ENCODE measurements at places on chromosomes 11 and 22.

DNA sequence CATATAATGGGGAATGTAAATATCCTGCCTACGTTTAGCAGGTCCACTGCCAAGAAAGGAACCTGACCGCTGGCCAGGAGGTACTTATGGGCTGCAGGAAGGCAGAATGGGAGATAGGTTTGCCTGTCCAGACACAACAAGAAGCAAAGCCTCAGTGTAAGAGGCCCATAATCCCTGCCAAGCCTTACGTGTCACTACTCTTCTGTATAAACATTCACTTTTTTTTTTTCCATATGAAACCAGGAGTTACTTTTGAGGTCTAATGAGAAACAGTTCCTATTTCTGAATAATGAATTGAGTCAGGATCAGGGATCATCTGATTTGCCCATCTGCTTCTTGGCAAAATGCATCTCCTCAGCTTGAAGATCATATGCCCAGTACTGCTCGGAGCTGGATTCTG is 230.2 kb downstream of the NTM start:
- no peak for DNase-seq

- no peak for DNase-seq
Measured at GRCh38 chr11:121555121-121555520, 102.4 kb upstream of the SORL1-AS1 start.

GRCh38 chr11:64119700-64120099 is 46.2 kb downstream of the MACROD1 start:
- DNase-seq = no peak

GRCh38 chr11:75597636-75598035 is 35.6 kb downstream of the SERPINH1 start:
- peak; percentile 50 for DNase-seq

GRCh38 chr11:127993281-127993680 is 594.1 kb downstream of the ETS1 start:
- no peak for DNase-seq

- DNase-seq = peak; percentile 71
Measured at GRCh38 chr11:87878373-87878825, 296.8 kb downstream of the RAB38 start.

- no peak for DNase-seq
Measured at GRCh38 chr11:105367129-105367528, 227.6 kb upstream of the CARD18 start.

- DNase-seq = no peak
Measured at GRCh38 chr11:55966391-55966790, 3.4 kb downstream of the OR10AG1 start.

- DNase-seq = no peak
Measured at GRCh38 chr22:38955250-38955905, 2.0 kb upstream of the APOBEC3A start.

DNA sequence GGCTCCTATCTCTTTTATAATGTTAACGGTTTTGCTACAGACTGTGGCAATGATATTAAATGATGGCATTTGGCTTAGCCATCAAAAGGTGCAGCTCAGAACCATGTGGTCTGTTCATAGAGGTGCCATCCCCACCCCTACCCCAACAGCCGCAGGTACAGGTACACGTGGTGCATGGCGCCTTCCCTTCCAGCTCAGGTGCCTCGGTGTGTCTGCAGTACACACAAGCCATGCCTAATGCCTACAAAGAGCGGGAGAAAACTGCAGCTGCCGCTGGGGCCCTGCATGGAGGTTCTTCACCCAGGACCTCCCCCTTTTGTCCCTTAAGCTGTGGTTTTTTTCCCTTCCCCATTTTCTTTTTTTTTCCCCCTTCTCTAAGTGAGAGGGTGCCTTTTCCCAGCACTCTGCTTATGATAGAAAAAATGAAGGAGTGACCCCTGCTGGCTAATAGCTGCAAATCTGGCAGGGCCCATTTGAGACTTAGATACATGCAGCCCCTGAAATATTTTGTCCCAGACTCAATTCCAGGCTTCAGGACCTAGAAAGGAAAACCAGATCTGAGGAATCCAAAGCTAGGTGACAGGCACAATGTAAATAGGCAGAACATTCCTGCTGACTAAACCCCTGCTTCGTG is 6.5 kb downstream of the OR52M1 start:
- DNase-seq = peak; percentile 21

DNA sequence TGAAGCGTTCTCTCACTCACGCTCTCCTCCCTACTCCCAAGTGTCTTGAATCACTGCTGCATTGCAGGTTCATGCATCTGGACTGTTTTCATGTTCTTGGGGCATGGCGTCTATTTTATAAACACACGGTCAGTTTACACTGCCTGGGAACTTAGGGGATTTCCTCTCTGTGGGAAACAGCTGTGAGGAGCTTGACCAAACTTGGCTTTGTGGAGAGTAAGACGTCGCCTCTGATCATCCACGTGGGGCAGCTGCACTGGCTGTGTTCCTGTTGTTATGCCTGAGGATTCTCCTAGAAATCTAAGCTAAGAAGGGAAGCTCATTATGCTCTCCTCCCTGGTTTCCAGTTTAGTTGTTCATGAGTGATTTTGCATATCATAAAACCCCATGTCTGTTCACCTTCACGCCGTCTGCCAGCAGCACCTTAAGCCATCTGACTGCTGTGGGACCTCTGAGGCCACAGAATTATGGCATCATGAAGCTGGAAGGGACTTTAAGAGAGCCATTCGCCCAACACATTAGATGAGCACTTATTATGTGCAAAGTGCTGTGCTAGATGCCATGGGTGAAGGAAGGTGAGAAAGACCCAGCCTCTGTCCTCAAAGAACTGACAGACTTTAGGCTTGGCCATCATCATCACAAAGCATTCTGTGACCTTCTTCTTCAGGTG is 38.8 kb upstream of the POU2AF1 start:
- peak; percentile 53 for DNase-seq

DNA sequence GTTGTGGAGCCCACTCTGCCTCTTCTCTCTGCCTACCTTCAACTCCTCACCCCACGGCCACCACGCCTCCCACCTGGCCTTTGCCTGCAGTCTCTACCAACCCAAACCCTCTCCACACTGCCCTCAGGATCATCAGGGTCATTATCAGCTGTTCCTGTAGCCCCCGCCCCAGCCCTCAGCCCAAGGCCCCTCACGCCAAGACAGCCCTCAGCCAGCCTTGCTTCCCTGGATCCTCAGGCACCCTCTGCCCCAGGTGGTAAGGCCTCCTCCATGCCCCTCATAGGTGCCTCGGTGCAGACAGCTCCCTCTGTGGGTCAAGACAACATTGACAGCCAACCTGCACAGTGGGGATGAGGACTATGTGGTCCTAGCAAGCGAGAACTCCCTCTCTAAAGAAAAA is 1.7 kb downstream of the SBF1 start:
- DNase-seq = no peak

DNA sequence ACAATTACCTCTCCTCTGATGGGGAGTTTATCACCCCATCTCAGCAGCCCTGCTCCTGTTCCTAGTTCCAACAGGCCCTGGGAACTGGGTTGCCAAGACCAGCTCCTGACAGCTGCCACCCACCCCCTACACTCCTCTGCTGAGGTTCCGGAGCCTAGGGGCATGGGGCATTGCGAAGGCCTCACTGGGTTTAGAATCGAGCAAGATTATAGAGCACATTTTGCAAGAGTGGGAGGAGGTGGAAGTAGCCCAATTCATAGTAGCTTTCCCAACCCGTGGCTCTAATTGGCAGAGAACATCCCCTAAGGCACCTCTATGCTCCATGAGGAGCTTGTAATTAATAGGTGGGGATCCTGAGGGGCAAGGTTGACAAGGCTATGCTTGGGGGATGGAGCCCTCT is 23.0 kb downstream of the MYEOV start:
- DNase-seq = no peak

DNA sequence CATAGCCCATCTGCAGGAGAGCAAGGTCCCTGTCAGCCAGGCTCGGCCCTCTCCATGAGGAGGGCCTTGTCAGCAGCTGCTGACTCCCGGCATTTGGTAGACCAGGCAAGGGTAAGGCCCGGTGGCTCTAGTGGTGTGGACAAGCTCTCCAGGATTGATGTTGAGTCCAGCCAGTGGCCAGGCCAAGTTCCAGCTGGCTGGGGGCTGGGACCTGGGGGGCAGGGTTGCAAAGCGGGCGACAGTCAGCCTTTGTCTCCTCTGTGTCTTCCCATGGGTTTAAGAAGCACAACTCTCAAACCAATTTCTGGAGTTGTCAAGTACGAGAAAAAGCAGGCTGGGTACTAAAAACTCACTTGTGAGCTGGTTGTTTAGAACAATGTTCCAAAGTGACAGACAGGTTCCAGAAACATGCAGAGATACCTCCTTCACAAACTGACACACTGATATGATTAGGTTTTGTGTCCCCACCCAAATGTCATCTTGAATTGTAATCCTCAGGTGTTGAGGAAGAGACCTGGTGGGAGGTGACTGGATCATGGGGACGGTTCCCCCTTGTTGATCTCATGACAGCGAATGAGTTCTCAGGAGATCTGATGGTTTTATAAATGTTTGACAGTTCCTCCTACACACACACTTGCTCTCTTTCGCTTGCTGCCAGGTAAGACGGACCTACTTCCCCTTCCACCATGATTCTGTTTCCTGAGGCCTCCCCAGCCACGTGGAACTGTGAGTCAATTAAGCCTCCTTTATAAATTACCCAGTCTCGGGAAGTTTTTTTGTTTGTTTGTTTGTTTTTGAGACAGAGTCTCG is 52.3 kb upstream of the SERPIND1 start:
- no peak for DNase-seq

DNA sequence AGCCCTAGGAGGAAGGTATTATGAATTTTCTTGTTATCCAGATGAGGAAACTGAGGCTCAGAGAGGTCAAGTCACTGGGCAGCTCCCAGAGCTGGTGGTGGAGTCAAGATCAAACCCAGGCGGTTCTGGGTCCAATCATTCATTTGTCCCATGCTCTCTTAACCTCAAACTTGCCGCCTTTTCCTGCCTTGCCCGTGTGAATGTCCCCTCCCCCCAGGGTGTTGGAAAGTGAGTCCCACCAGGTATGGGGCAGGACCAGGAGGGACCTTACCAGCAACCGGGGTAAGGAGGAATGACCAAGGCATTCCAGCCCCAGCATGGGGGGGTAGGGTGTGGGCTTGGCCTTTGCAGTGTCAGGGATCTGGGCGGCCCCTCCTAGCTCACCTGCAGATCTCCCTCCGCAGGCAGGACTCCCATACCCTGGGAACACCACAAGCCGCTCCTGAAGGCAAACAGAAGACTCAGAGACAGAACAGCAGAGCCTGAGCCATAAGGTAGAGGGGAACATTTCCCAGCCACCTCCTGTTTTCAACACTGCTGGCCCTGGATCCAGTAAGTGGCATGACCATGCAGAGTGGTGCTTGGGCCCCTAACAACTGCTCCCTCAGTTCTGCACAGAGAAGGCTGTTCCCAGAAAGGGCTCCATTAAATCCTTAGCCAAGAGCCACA is 41.2 kb upstream of the SYT7 start:
- no peak for DNase-seq

DNA sequence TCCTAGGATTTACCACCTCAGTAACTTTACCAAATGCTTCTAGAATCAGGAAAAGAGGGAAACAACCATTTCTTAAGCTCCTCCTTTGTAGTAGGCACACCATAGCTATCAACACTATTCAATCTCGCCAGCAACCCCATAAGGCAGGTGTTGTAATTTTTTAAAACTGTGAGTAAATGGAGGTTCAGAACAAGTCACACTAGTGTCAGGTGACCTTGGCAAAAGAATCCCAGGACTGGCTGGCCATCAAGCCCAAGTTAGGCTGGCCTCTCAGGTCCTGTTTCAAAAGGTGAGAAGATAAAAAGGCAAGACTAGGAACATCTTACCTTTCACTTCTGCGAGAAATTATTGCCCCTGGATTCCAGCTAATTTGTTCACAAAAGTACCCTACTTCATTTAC is 713 bp downstream of the TOP3B start:
- no peak for DNase-seq

- DNase-seq = no peak
Measured at GRCh38 chr11:117044287-117045035, 53.8 kb downstream of the SIK3 start.

DNA sequence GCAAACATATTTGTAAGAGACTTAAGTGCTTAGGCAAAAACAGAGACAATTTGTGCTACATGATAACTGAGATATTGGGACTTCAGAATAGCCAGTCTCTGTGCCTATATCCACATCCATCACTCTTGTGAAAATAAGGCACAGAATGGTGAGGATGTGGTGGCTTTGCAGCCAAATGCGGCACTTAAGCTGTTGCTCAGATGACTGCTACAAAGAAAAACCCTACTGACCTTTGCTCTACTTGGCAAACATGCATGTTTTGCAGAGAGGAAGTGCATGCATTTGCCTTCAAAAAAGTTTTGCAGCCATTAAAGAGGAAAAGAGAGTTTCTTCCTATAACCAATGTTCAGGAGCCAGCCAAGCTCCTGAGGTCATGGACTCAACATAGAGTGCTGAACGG is 675.0 kb upstream of the KIRREL3 start:
- DNase-seq = peak; percentile 2

DNA sequence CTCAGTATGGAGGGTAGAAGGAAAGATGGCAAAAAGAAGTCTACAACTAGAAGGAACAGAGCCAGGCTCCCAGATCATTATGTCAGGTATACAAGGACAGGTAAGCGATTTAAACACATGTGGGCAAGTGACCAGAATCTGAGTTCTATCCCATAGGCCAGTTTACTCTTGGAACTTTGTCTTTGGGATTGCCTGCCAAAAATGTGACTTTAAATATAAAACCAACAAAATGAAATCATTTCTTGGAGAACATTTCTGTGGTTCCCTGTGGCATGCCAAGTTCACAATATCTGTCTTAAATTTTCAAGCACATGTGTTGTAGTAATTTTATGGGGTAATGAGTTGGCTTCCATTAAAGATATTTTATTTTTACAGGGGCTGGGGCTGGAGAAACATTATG is 141.0 kb downstream of the SLC17A6 start:
- DNase-seq = no peak

DNA sequence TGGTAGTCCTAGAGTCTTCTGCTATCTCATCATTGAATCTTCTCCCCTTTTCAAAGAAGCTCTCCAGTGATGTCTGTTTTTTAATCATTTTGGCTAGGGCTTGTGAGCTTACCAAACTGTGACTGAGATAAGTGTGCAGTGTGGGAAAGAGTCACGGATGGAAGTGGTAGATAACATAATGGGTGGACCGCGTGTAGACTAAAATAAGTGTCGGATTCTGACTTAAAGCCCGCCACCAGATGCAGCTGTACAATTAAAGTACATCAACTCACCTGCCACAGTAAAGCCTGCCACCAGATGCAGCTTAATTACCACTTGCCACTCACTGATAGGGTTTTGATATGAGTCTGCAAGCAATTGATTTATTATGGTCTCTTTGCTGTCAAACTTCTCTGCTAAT is 581.5 kb downstream of the LRRC4C start:
- DNase-seq = no peak
